ENCODE measurements at places on chromosomes 6 and 20.

DNA sequence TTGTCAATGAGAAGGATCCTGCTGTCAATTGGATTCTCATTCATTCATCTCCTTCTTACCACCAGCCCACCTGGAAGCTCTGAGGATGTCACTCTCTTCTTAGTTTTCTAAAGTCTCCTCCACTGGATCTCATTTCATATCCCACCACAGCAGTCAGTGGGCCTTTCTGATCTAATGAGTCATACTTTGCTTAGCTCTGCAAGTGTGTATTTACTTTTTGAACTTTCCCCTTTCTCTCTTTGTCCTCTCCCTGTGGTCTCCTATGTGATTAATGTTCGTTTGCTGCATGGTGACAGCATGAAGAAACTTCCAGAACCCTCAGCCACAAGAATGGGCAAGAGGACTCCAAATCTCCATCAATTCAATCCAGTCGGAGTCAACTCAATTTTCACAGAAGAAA is 63.6 kb upstream of the SYNDIG1 start:
- no peak for DNase-seq

- no peak for DNase-seq
Observed at GRCh38 chr20:35552914-35553313, 11.0 kb downstream of the ERGIC3 start.

- DNase-seq = no peak
Observed at GRCh38 chr6:33927616-33928015, 123.8 kb upstream of the MLN start.

DNA sequence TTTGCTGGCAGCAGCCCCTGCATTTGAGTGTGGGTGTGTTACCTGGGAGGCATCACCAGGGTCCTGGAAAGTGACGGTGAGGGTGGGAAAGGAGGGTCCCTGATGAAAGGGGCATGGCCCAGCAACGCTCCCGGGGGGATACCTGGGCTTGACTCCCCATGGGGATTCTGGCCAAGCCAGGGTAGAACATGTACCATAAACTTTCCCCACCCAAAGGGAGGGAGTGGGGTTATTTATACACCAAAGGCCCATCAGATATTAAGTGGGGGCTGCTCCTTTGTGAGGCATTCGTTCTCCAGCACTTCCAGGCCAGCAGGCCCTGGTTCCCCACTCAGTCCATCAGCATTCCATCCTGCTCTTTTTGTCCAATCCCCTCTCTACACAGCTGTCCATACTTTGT is 20.6 kb upstream of the CCR6 start:
- no peak for DNase-seq

DNA sequence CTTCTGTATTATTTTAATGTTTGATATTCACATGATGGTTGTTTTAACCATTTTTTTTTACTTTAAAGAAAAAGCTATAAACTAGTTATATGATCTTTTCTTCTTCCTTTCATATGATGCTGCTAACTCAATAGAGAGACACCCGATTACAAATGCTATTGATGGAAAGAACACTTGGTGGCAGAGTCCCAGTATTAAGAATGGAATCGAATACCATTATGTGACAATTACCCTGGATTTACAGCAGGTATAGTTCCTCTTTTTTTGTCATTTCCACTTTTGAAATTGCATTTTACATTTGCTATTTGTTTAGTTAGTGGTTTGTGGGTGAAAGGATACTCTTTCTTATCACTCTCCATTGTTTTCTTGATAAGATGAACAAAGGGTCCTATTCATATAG is 176.7 kb downstream of the LAMA2 start:
- DNase-seq = no peak

- no peak for DNase-seq
Observed at GRCh38 chr6:146336191-146336590, 207.4 kb upstream of the RAB32 start.
